Activated CD8-positive, alpha-beta memory T cell treated with anti-CD3 and anti-CD28 coated beads for 1 hour (primary cell): ENCODE measurements at places on chromosomes 12 and 14.

DNA sequence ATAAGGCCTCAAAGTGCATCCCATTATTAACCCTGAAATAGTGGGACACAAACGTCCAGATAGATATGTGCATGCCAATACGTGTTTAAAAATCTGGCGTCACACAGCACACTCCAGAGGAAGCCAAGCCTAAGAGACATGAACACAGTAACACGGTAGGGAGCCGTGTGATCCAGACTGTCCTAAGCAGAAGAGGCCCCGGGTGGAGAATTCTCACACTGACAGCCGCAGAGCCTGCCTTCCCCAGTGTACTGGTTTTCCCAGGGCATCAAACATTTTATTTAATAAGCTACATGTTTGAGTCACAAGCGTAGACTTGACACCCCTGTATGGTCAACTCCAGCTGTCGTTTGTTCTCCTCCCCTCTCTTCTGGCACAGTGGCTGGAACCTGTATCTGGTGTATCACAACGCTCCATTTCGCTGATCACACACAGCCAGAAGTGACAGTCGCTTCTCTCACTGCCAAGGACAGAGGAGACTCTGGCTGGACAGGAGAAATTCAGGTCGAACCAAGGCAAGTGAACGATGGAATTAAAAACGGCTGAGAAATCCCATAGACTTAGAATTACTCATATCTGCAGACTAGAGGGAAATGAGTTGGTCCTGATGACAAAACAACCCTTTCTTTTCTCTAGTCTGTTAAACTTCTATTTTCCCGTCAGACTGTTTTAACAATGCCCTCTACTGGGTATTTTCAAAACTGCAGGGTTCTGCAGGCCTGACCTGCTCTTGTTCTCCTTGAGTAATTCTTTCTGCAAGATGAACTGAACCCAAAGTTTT lies 359.9 kb downstream of the RGS6 start:
- no peak for DNase-seq

GRCh38 chr12:97542666-97543280 lies 80.2 kb downstream of the RMST start:
- DNase-seq = no peak

GRCh38 chr12:51886021-51886710 lies 1.7 kb upstream of the ANKRD33 start:
- DNase-seq = no peak

GRCh38 chr14:91953170-91953985 lies 5.9 kb upstream of the FBLN5 start:
- DNase-seq = no peak

DNA sequence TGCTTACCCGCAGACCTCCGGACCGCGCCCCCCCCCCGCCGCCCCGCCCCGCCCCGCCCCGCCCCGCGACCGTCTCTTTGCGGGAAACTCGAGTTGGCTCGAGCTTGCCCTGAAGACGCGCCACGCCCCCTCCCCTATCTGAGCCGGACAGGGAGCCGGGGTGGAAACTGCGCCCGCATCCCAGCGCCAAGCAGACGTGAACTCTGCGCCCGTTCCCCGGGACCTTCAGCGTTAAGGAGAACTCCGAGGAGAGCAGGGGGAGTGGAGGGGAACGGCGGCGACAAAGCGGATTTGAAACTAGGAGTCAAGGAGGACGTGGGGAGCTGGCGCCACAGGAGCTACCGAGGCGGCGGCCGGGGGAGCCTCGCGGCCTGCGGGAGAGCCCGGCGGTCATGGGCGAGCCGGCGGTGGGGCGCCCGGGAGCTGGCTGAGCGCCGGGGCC lies at the start of gene KCNK13:
KCNK13 (plus strand) TSS at position 310 of the 442 bp plus-strand sequence. CDS start 212 bp downstream, outside the sequence.
- no peak for DNase-seq

GRCh38 chr12:47356129-47356700 lies 276.5 kb upstream of the AMIGO2 start:
- no peak for DNase-seq

GRCh38 chr12:3790642-3791041 lies 37.7 kb upstream of the CRACR2A start:
- DNase-seq = no peak

GRCh38 chr14:52780893-52781292 lies 10.5 kb downstream of the GNPNAT1 start:
- no peak for DNase-seq

DNA sequence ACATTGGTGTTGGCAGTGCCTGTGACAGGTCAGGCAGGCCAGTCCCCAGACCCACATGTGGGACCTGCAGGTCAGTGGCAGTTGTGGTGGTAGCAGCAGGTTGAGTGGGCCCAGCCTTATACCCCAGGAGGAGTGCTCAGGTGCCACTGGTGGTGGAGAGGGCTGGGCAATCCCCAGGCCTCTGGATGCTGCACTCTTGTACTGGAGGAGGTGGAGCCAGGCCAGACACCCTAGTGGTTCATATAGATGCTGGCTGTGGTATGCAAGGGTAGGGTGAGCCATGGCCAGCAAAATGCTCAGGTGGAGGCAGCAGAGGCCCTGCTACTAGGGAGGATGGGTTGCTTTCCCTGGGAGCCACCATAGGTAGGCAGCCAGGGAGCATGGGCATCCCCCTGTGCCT lies 190.4 kb upstream of the TMPO start:
- no peak for DNase-seq

- no peak for DNase-seq
These were observed 56.8 kb upstream of the PARP11 start for GRCh38 chr12:3929875-3930615.

- no peak for DNase-seq
These were observed 298.1 kb downstream of the MED13L start for GRCh38 chr12:115979351-115979750.

DNA sequence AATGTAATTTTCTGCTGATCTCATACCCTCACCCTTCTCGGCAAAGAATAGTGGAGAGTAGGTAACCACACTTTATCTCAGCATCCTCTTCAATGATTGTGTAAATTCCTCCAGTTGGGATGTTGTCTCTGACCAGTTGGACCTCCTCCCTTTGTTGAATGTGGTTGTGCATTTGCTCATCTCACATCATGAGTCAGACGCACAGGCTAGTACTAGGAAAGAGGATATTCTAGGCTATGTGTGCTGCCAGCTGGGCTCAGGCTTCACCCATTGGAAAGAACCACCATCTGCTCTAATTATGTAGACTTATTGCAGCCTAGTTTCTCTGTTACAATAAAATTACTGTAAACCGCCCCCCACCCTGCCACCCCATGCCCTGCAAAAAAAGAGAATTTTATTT lies 90.3 kb downstream of the LMO3 start:
- no peak for DNase-seq
